ENCODE measurements at places on chromosomes 4 and X. TPM values are rescaled to one million over a fixed set of nuclear protein-coding genes. Genes with fewer than 3 reads are reported as not detected.

GRCh38 chr4:46146993-46147392 lies 23.1 kb upstream of the GABRG1 start:
- no peak overlapping the region for H3K4me3 ChIP-seq
- no peak overlapping the region for H3K27ac ChIP-seq
- DNase-seq: no peak
- no peaks in the 10 kb centered on the region for H3K36me3 ChIP-seq

GRCh38 chr4:100372432-100372831 lies 145.4 kb downstream of the EMCN start:
- H3K36me3 ChIP-seq: no peaks in the 10 kb centered on the region
- no peaks in the 10 kb centered on the region for H3K27me3 ChIP-seq
- no peak overlapping the region for H3K4me3 ChIP-seq
- no peak overlapping the region for H3K27ac ChIP-seq
- DNase-seq: peak; percentile 4

DNA sequence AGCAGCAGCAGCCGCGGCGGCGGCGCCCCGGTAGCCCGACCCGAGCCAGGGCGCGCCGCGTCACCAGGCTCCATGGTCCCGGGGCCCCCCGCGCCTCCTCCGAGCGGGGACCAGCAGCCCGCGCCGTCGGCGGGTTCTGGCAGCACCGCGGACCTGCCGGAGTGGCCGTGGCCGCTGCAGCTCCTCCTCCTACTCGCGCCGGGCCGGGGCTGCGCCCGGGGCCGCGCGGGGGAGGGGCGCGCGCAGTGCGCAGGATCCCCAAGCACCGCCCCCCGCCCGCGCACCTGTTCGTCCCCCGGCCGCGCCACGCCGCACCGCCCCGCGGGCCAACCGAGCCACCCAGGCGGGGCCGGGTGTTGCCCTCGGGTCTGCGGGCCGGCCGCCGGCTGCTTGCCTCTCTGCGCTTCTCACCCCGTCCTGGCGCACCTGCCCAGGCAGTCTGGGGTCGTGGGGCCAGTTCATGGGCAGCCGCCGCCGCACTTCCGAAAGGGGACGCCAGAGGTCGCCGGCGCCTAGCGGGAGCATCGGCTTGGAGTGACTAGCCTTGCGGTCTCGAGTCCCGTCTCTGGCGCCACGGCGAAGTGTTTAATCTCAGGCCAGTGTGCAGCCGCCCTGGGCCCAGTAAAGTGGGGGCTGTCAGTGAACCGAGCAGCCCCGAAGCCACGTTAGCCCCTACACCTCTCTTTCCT lies at the start of gene SLC9A7:
Gene SLC9A7 (minus strand): TSS at position 163 of the 689 bp plus-strand sequence. CDS start 89 bp downstream, at position 74.
- H3K36me3 ChIP-seq: no peaks in the 10 kb centered on the region
- H3K27me3 ChIP-seq: no peaks in the 10 kb centered on the region
- DNase-seq: peak; percentile 71

FRG2 gene
- not detected for total RNA-seq

DNA sequence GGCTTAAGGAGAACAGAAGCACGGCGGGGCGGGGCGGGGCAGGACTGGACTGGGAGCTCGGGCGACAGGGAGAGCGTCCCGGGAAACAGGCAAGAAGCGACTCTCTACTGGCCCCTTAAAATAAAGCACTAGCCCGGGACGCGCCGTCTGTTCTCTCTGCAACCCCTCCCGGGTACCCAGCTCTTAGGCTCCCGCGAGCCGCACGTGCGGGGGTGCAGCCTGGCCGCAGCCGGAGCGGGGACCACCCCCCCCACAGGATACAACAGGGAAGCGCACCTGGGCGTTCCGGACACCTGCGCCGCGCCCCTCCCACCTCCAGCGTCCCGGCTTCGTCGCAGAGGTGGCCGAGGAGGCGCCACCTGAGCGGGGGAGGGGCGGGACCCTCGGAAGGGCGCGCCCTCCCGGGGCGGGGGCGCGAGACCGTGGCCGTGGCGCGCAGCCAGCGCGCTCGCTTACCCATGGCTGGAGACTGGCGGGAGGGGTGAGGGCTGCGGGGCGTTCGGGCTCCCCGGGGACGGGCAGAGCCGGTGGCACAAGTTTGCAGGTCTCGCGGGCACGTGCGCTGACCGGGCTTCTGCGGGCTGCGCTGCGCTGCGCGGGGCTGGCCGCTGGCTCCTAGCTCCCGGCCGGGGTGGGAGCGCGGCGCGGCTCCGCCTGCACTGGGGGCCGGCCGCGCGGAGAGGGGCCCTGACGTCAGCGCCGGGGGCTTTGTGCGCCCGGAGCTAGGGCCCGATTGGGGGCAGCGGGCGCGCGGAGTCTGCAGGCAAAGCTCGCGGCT lies 91.5 kb downstream of the GEMIN8 start:
- H3K36me3 ChIP-seq: no peaks in the 10 kb centered on the region
- H3K27ac ChIP-seq: no peak overlapping the region

Data from CD4-positive, alpha-beta memory T cell (primary cell).